ENCODE measurements at places on chromosomes 7 and 10. TPM values are rescaled to one million over a fixed set of nuclear protein-coding genes. Genes with fewer than 3 reads are reported as not detected.

The FOXI2 gene
- not detected for total RNA-seq

The PTF1A gene
- not detected for total RNA-seq

The ARMC3 gene
- total RNA-seq: not detected

The ANXA8L1 gene
- total RNA-seq: not detected

The SPACDR gene
- not detected for total RNA-seq

The DNAH11 gene
- total RNA-seq: under 0.01 TPM

The ACTR3C gene
- total RNA-seq: not detected

The MET gene
- total RNA-seq: 8.1 TPM

The MORN4 gene
- total RNA-seq: 9.6 TPM

The ASIC3 gene
- total RNA-seq: not detected

The TMEM213 gene
- total RNA-seq: not detected

The KIF11 gene
- total RNA-seq: 6.5 TPM

The ASB10 gene
- total RNA-seq: not detected

The SEMA3C gene
- total RNA-seq: 61.6 TPM

The FLNC gene
- 131 TPM for total RNA-seq

The DKK1 gene
- total RNA-seq: 229 TPM

The SRRT gene
- 43.1 TPM for total RNA-seq

The CDH23 gene
- 0.18 TPM for total RNA-seq

The UBE3C gene
- total RNA-seq: 72.9 TPM

The OPN4 gene
- total RNA-seq: not detected

The CPA4 gene
- 56.7 TPM for total RNA-seq

The FAM24B gene
- not detected for total RNA-seq

The NME8 gene
- total RNA-seq: not detected

The PNLIP gene
- not detected for total RNA-seq

The CYP3A4 gene
- total RNA-seq: not detected
